Stimulated activated CD4-positive, alpha-beta T cell treated with anti-CD3 and anti-CD28 coated beads, Interleukin-2, amount 100 ng/mL, for 24 hours (primary cell): ENCODE measurements at places on chromosomes 12 and 14.

DNA sequence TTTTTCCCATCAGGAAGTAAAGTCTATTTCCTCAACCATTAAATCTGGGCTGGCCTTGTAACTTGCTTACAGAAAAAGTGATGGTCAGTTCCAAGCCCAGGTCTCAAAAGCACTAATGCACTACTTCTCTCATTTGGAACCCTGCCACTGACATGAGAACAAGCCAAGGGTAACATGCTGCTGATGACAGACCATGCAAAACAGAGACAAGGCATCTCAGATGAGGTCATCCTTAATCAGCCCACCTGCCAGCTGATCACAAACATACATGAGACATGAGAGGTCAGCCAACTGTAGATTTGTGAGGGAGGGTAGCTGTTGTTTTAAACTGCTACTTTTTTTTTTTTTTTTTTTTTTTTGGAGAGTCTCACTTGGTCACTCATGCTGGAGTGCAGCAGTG is 16.2 kb downstream of the TWF1 start:
- no peak for DNase-seq

GRCh38 chr14:98906123-98906995 is 365.6 kb downstream of the BCL11B start:
- DNase-seq: no peak

- DNase-seq: no peak
Measured at GRCh38 chr14:52918486-52918885, 32.4 kb downstream of the FERMT2 start.

DNA sequence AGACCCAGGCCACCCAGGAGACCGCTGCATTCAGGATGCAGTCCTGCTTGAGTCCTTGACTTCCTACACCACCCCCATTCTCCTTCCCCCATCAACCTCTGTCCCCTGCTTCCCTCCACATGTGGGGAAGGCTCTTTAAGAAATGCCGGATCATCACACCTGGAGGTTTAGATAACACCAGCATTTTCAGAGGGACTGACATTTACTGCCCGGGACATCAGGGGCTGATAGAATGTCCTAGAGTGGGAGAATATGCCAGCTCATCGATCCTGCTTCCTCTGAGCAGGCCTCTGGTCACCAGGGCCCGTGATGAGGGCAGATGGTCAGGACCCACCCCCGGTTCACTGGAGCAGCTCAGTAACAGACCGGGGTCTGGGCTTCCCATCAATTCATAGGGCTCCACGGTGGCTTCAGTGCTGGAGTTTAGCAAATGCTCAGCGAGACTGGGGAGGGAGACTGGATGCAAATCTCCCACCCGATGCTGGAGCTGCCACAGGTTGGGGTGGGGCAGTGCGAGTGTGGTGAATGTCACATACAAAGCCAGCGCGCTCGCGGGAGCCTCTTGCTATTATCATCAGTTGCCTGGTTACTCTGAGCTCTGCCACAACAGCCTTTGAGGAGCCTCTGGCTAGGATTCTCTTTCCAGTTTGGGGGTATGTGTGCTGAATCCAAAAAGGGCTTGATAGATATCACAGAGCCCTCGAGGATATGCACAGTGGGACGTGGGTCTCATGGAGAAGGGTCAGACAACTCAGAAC is 111.6 kb downstream of the RBM19 start:
- DNase-seq: no peak
